ENCODE measurements at places on chromosomes 6 and 20.

DNA sequence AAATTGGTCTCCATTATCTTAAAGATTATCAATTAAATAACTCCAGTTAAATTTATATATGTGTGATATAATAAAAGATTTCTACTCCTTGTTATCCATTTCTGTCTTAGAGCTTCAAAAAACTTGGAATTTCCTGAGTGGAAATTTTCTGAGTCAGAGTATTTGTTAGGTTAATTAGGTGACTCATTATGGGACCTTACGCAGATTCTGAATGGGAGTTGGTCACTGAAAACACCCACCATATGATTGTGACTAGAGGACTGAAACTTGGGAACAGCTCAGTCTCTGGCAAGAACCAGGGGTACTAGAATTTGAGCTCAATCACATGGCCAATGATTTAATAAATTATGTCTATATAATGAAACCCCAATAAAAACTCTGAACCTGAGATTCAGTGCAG is 125.4 kb upstream of the HMGCLL1 start:
- DNase-seq = no peak

- no peak for DNase-seq
Measured at GRCh38 chr6:30035784-30036183, 25.3 kb upstream of the POLR1H start.

- DNase-seq = no peak
Measured at GRCh38 chr20:48411245-48411644, 416.6 kb downstream of the PREX1 start.

GRCh38 chr20:13101706-13102105 is 92.9 kb downstream of the SPTLC3 start:
- DNase-seq = no peak

- DNase-seq = no peak
Measured at GRCh38 chr6:9564021-9564420, 850.9 kb downstream of the TFAP2A start.

GRCh38 chr6:19864285-19864684 is 27.1 kb downstream of the ID4 start:
- no peak for DNase-seq

- no peak for DNase-seq
Measured at GRCh38 chr20:58697867-58698703, 5.5 kb downstream of the NPEPL1 start.

DNA sequence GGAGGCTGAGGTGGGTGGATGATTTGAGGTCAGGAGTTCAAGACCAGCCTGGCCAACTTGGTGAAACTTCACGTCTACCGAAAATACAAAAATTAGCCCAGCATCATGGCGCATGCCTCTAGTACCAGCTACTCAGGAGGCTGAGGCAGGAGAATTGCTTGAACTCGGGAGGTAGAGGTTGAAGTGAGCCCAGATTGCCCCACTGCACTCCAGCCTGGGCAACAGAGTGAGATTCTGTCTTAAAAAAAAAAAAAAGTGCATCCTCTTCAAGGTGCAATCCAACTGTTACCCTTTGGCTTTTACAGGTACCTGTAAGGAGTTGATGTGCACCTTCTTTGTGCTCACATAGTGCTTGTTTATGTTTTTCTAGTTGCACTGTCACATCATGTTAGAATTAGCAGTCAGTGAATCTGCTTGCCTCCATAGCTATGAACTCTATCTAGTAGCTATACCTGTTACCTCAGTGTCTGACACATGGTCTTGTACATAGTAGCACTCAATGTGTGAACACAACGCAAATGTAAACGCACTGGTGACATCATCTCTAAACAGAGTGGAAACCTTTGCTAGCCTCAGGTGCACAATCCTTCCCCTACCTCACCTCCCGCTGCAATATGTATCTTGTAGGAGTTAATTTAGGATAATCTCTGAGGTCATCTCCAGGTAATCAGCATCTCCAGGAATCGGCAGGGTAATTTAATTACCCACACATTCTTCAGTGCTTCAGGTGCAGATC is 9.7 kb downstream of the MSH5 start:
- DNase-seq = no peak

DNA sequence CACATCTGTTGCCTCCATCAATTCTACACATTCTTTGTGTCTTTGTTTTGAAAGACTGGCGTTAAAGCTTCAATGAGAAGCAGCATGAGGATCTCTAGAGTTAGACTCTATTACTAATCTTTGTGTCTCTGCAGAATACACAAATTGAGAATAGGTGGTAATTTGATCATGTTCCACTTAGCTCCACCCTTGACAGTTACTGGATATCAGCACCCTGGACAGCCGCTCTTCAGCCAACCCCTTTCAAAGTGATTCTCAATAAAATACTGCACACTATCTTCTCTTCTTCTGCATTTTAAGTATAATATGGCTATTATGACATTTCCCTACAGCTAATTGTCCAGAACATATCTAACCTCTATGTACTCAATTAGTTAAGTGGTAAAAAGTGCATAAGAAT is 54.3 kb upstream of the CNR1 start:
- DNase-seq = peak; percentile 16

GRCh38 chr6:27892649-27893058 is 19.5 kb downstream of the OR2B2 start:
- peak; percentile 30 for DNase-seq

- DNase-seq = no peak
Measured at GRCh38 chr6:53015486-53015885, 20.4 kb upstream of the GSTA4 start.

DNA sequence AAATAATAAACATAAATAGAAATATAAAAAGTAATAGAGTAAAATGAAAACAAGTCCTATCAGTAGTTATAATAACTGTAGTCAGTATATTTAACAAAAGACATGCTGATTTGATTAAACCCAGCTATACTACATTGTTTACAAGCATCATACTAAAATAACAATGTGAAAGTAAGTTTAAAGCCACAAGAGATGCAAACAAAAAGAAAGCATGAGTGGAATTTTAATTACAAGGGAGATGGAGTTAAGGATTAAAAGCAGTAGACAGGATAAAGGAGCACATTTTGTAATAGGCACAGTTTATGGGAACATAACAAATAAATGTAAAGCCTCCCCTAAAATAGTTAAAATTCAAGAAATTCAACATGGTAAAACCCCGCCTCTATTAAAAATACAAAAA is 41.5 kb downstream of the SENP6 start:
- DNase-seq = no peak

- no peak for DNase-seq
Measured at GRCh38 chr6:43871933-43872332, 101.9 kb downstream of the VEGFA start.

- no peak for DNase-seq
Measured at GRCh38 chr6:137780447-137781034, 86.5 kb upstream of the TNFAIP3 start.

- DNase-seq = no peak
Measured at GRCh38 chr6:84344005-84344404, 116.6 kb upstream of the CEP162 start.

GRCh38 chr20:47111576-47111975 is 216.9 kb downstream of the EYA2 start:
- no peak for DNase-seq

DNA sequence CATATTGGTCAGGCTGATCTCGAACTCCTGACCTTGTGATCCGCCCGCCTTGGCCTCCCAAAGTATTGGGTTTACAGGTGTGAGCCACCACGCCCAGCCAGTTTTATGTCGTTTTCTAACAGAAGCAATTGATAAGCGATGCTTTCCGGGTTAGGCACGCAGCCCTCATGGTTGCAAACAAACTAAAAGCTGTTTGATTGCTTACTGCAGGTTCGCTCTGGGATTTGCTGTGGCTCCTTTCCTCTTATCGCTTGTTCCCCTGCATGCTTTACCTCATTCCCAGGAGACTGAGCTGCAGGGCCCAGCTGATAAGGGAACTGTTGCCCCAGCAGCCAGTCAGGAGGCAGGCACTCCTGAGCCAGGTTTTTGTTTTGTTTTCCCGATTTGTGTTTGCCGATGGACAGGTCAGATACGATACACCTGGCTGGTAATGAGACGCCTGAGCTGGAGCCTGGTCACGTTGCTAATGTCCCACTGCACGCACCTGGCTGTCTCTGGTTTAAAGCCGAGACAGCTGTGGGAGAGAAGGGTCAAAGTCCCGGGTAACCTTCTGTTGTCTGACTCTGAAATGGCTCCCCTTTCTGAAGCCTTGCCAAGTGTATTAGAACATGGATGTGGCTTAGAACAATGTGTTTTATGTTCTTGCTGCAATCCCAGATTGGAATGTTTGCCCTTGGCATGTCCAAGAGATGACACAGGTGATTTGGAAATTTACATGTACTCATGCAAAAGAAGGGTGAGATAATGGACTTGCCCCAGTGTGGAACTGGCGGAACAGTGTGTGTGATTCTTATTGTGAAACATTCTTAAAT is 19.9 kb downstream of the DSP start:
- peak; percentile 89 for DNase-seq

- DNase-seq = no peak
Measured at GRCh38 chr6:17267566-17267965, 13.6 kb upstream of the RBM24 start.

DNA sequence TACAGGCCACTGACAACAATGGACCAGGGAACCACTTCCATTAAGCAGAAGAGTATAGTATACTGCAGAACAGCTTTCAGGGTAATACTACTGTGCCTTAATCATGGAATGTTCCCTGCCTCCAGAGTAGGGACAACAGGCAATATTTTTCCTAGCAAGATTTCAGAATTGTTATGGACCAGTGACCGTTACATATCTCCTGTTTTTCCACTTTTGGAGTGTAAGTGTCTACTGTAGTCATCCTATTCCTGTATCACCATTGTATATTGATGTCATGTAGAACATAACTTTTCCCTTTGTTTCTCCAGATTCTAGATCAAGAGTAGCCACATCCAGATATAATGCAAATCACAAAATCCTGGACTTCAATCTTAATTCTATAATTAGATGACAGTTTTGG is 1.9 kb upstream of the GJE1 start:
- DNase-seq = no peak

DNA sequence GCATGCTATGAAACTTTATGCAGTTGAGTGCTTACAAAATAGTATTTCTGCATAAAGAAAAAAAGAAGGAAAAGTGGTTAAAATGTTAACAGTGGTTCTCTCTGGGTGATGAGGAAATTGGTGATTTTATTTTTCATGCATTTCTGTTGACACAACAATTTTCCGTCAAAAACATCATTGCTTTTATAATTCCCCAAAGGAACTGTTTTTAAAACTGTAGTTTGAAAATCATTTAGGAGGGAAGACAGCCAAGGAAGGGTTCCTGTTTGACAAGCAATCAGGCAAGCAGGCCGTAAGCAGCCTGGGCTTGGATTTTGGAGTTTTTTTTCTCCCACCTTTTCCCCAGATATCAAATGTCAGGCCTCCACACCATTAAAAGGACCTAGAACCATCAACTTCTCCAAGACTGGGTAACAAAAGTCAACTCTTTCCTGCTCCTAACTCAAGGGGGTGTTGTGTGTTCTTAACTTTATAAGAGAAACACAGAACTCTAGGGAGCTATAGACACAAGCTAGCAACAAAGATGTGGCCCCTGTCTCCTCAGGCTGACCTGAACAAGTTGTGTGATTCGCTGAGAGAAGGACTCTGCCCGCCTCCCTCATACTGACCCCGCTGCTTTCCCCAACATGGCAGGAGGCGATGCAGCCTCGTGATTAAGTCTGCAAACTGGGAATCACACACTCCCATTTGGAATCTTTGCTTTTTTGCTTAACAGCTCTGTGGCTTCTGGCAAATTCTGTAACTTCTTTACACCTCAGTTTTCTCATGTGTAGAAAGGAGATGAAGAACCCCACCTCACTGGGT is 146.6 kb downstream of the BCAS1 start:
- DNase-seq = no peak

GRCh38 chr20:58698741-58699622 is 6.4 kb downstream of the NPEPL1 start:
- DNase-seq = no peak

DNA sequence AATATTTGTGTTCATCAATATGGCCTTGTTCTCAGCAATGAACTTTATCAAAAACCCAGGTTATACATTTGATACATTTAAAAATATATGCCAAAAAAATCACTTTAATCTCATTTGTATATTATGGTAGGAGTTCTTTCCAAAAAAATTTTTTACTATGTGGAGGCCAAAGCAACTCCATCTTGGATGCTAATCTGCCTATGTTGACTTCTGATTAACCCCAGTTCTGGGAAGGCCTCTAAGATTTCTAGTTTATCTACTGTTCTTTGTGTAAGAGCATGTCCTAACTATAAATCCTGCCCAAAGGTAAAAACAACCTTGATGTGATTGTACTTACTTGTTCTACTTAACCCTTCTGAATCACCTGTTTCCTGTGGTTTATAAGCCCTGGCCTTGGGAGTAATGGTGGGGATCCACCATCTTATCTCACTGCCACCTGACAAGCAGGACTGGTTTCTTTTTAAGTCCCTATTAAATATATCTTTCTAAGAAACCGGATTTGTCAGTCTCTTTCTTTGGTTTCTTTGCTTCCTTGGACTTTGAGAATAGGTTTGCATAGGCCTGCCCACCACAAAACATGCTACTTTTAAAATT is 46.7 kb downstream of the RNGTT start:
- DNase-seq = no peak

DNA sequence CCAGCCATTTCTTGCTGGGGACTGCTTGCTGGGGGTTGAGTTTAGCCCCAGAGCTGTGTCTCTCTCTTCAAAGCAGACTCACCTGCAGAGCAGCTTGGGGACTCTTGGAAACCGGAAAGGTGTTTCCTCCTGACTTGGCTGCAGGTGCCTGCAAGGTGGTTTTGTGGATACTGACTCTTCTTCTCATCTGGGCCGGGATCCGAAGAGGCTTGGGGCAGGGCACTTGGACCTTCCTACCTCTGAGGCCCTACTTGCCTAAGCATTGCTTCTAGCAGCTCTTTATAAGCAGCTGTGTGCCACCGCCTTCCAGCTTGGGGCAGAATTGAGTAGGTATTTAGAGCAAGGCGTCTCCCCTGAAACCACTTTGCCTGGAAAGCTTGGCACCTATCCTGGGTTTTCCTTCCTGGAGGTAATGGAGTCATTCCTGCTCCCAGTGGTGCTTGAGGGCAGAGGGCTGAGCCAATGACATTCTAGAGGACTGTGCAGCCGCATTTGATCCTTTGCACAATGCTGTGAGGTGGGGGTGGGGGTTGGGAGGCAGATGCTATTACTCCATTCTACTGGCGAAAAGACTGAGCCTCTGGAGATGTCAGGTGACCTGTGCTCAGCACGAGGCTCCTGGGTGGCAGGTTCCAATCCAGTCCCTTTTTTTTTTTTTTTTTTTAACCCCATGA is 3.4 kb upstream of the CTSZ start:
- peak; percentile 61 for DNase-seq

- peak; percentile 33 for DNase-seq
Measured at GRCh38 chr6:16136621-16137450, 8.0 kb downstream of the MYLIP start.

DNA sequence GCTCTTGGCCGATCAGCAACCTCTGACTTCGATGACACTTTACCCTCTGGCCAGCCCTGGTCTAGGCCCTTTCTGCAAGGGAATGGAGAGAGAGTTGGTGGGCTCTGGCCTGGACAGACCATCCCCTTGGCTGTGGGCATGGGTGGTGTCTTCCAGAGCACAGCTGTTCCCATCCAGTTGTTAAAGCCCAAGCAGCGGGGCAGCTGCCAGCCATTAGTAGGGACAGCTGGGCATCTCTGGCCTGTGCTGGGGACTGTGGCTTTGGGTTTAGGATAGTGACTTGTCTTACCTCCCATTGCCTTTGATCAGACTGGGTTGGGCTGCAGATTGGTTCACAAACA is 2.8 kb downstream of the CDC25B start:
- no peak for DNase-seq

GRCh38 chr6:164692772-164693510 is 616.5 kb downstream of the C6orf118 start:
- no peak for DNase-seq
